Activated naive CD8-positive, alpha-beta T cell treated with anti-CD3 and anti-CD28 coated beads, Interleukin-2, amount 50 U/mL, for 16 hours (primary cell): ENCODE measurements at places on chromosomes 7 and 10.

GRCh38 chr7:47538846-47539311 lies 43.0 kb downstream of the TNS3 start:
- DNase-seq: no peak

DNA sequence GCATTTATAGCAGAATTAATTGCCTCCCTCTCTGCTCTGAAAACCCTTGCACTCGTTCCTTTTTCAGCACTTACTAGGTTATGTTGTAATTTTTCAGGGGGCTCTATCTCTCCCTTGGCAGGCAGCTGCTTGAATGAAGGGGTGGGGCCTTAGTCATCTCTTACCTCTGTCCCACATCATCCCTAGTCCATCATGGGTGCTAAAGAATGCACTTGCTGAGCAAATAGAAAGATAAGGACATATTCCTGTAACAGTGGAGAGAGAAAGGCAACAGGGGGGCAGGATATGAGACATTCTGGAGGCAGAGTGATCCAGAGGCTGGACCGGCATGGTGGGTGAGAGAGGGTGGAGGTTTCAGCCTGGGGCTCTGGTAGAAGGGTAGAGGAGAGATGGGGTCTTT lies 60.0 kb downstream of the MINDY4 start:
- DNase-seq: no peak

GRCh38 chr7:101231644-101232043 lies 6.0 kb downstream of the CLDN15 start:
- DNase-seq: no peak

GRCh38 chr10:52297747-52298146 lies 16.3 kb upstream of the DKK1 start:
- no peak for DNase-seq

- DNase-seq: no peak
Observed at GRCh38 chr10:47244560-47245500, 55.2 kb upstream of the GDF10 start.

DNA sequence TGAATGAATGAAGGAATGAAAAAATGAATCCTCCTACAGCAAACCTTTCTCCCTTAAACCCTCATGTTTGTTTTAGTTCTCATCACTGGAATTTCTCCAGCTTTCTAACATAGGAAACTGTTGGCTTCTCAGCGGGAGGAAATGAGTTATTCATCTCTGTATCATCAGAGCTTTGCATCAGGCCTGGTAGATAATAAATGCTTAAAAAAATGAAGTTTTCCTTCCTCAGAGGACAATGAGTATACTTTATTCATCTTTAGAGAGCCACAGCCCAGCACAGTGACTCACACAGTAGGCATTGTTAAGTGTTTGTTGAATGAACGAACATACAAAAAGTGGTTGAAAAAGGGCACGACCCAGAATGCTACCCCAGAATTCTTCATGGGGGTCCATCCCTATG lies 62.6 kb downstream of the COL13A1 start:
- no peak for DNase-seq

- no peak for DNase-seq
Observed at GRCh38 chr7:44213877-44214388, 13.2 kb downstream of the YKT6 start.

- DNase-seq: no peak
Observed at GRCh38 chr10:100742936-100743335, 2.4 kb upstream of the PAX2 start.

- DNase-seq: no peak
Observed at GRCh38 chr7:155201325-155202087, 96.2 kb upstream of the INSIG1 start.

- no peak for DNase-seq
Observed at GRCh38 chr7:154863766-154864522, 139.0 kb downstream of the PAXIP1 start.

- DNase-seq: no peak
Observed at GRCh38 chr10:116848032-116848943, 1.0 kb upstream of the ENO4 start.

DNA sequence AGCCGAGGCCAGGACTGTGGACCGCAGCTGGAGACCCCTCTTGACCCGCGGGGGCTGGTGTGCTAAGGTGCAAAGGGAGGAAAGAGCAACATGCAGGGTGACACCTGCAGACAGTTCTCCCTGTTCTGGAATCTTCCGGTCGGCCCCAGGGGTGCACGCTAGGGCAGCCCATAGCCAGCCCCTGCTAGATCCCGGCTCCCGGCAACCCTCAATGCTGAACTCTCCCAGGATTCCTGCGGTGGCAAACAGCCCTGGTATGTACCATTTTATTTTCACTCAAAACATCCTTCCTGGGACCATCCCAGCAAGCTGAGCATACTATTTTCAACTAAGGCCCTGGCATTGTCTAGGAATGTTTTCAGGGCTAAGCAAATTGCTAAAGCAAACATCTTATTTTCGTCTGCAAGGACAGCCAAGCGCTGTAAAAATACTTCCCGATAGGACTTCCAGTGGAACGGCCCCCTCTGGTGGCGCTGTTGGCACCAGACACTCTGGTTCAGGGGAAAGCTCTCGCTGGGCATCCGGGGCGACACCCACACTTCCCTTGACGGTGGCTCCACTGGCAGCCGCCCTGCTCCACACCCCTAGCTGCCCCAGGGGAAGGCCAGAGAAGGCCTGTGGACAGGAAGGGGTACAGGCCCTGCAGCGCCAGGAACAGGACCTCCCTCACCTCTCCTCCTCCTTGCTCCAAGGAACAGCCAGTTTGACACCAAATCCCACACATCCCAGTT lies 99.4 kb downstream of the CTBP2 start:
- DNase-seq: no peak

- DNase-seq: no peak
Observed at GRCh38 chr10:132592790-132593383, 55.3 kb downstream of the INPP5A start.

- DNase-seq: no peak
Observed at GRCh38 chr7:147571436-147572185, 1019.0 kb upstream of the C7orf33 start.

- DNase-seq: no peak
Observed at GRCh38 chr10:71909399-71910083, 54.7 kb upstream of the CHST3 start.

GRCh38 chr10:112361951-112362751 lies 11.8 kb upstream of the ACSL5 start:
- no peak for DNase-seq

- no peak for DNase-seq
Observed at GRCh38 chr7:15681631-15682030, 4.9 kb downstream of the MEOX2 start.

- DNase-seq: no peak
Observed at GRCh38 chr10:51699145-51699474, 285 bp downstream of the CSTF2T start.

DNA sequence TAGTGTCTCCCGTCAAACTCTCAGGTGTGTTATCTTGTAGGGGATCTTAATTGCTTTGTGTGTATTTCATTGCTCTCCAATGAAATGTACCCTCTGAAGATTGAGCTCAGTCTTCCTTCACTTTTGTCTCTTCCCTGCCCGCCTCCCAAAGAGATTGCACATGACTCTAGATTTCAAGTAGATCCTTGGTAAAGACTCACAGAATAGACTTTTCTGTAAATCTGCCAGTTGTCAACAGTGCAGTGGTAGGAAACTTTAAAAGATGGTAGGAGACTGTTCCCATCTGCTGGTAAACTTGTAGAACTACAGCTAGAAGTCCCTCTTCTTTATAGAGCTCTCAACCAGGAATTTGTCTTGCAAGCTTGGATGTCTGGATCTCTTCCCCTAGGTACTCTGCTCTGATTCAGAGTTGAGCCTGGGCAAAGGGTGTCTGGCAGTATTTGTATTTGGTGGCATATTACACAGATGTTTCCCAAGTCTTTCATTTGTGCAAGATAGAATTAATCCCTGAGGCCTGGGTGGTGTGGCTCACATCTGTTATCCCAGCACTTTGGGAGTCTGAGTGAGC lies 9.6 kb downstream of the CCL26 start:
- no peak for DNase-seq

DNA sequence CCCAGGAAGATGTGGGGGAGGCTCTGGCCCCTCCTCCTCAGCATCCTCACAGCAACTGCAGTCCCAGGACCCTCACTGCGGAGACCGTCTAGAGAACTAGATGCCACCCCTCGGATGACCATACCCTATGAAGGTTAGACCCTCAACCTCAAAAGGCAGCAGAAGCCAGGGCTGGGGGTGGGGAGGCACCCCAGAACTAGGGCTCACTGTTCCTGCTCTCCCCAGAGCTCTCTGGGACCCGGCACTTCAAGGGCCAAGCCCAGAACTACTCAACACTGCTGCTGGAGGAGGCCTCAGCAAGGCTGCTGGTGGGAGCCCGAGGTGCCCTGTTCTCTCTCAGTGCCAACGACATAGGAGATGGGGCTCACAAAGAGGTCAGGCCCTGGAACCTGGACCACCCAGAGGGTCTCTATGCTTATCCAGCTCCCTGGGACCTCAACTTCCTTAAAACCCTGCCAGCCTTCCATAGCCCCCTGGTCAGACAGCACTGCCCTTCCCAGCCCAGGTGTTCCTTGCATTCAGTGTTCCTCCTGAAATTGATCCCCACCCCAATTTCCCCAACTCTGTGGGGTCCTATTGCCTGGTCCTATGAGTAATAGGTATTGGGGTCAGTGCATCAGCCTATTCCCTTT lies 3.7 kb downstream of the SEMA4G start:
- DNase-seq: no peak

- no peak for DNase-seq
Observed at GRCh38 chr10:905503-905902, 26.0 kb downstream of the LARP4B start.

- no peak for DNase-seq
Observed at GRCh38 chr10:72016608-72017300, 52.6 kb downstream of the CHST3 start.

DNA sequence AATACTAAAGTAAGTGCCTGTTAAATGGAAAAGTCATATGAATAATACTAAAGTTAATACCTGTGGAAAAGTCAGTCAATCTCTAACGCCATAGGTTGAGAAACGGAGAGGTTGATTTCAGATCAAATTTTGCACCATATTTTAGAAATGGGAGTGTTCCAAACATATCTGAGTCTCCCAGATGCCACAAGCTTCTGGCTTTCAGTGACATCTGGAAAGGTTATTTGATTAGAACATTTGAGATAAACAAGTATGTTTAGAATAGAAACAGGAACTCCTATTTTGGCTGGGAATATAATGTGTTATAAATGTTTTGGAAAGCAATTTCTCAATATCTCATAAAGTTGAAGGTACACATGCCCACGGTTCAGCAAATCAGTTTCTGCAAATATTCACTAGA lies 5.8 kb downstream of the MACC1 start:
- no peak for DNase-seq

DNA sequence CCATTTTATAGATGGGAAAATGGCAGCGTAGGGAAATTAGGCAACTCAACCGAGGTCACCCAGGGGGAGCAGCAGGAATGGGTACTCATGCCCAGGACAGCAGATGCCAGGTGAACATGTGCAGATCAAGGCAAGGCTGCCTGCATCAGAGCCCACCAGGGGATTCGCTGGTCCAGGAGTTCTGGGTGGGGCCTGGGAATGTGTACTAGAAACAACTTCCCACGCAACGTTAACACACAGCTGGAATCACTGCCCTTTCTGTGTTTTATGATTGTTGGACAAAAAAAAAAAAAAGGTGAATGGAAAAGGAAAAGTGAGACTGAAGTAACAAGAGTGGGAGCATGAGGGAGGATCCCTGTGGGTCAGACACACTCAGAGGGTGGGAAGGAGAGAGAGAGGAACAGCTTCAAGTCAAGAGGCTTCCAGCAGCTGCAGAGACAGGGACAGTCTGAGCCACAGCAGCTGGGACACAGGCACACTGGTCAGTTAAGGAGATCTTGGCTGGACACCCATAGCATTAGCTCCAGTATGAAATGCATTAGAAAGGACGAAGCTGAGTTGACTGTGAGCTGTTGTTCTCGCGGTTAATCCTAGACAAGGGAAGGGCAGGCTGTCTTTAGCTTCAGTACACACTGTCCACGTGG lies 187.9 kb upstream of the INHBA start:
- no peak for DNase-seq

GRCh38 chr7:93739424-93739823 lies 151.1 kb downstream of the TFPI2 start:
- DNase-seq: no peak

- DNase-seq: no peak
Observed at GRCh38 chr7:124713086-124713485, 52.5 kb downstream of the GPR37 start.

DNA sequence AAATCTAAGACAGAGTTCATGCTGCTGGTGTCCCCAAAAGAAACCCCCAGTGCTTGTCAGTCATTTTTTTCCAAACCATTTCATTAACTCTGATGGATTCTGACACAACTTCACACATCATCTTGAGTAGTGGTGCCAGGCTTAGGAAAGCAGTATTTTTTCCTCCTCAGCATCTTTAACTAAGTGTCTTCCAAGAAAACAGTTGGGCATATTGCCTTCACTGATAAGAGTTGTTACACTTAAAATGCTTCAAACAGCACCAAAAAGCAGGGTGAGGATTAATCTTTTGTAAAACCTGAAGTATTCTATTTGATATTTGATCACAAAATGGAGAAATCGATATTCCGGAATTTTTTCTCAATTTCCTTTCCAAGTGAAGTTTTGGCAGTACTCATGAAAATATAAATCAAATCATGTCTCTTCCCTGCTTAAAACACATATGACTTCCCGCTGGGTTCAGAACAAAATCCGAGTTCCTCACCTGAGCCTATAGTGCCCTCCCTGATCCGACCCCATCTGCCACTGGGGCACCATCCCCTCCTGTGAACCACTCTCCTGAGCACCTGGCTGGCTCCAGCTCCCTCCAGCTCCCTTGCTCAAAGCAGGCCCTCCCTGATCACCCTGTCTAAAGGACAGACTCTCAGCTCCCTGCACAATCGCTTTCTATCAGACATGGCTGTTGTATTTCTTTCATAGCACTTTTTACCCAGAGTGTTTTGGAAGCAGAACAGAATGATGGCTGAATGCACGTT lies 61.6 kb downstream of the CYTH3 start:
- no peak for DNase-seq

- no peak for DNase-seq
Observed at GRCh38 chr7:25852939-25853271, 299.1 kb upstream of the NFE2L3 start.

DNA sequence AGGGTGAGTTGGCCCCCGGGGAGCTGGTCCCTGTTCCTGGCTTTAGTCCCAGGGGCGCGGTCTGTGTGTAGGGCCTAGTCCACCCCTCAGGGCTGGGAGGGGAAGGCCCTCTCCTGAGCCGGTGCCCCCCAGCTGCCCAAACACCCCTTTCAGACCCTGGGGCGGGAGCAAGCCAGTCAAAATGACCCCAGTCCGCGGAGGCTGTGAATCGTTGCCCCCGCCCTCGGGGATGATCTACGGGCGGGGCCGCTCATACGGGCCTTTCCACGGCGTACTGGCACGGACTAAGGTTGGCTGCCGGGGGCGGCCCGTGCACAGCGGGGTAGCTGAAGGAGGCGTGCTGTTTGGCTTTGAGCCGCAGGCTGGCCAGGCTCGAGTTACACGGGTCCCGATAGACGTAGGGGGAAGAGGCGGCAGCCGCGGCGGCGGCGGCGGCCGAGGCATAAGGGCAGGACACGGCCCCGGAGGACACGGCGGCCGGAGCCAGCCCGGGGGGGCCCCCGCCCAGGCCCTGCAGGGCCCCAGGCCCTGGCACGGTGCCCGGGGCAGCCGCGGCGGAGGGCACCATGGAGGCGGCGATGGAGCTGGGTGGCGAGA lies 4.3 kb downstream of the ELOVL3 start:
- no peak for DNase-seq
